Testis (tissue), 5 donors: ENCODE measurements at places on chromosomes 3 and 15.
A peak's percentile ranks its signal among the peaks of the same experiment; 100 is the strongest.

- no peak for DNase-seq
Measured at GRCh38 chr15:100055821-100056220, 286.0 kb downstream of the ADAMTS17 start.

GRCh38 chr3:112671930-112672715 is 31.2 kb upstream of the CCDC80 start:
- no peak for DNase-seq

DNA sequence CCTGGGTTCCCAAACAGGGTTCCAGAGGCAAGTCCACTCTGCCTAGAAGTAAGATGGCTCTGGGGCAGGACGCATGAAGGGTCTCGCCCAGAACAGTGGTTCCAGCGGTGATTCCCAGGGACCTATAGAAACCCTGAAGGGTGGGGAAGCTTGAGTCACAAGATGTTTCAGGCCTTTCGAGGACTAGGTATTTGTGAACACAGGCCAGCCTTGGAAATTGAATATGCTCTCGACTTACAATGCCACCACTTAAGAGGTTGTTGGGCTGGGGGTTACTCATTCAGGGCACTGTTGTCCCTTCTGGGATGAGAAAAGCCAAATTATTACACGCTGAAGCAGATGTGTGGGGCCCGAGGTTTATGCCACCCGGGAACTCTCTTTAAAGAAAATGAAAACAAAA is 152.0 kb downstream of the TJP1 start:
- peak; percentile 10 for DNase-seq

DNA sequence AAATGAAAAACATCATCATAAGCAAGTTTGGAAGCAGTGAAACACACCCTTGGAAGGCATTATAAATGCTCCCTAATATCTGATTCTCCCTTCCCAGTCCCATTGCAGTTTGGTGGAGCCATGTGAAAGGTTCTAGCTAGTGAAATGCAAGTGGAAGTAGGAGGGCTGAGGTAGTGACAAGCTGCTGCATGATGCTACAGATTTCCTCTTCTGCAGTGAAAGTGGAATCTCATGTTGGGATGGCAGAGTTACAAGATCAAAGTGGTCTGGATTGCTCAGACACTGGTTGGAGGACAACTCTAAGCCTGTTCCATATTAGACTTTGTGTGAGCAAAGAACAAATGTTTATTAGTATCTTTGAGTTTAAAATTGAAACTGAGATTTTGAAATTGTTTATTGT is 3.3 kb upstream of the PDCD6IP start:
- DNase-seq, result no peak

GRCh38 chr3:174776123-174776522 is 83.0 kb upstream of the NAALADL2 start:
- no peak for DNase-seq

GRCh38 chr3:137978328-137978727 is 31.6 kb upstream of the CLDN18 start:
- DNase-seq, result no peak

GRCh38 chr3:177633671-177634207 is 436.5 kb upstream of the TBL1XR1 start:
- no peak for DNase-seq

DNA sequence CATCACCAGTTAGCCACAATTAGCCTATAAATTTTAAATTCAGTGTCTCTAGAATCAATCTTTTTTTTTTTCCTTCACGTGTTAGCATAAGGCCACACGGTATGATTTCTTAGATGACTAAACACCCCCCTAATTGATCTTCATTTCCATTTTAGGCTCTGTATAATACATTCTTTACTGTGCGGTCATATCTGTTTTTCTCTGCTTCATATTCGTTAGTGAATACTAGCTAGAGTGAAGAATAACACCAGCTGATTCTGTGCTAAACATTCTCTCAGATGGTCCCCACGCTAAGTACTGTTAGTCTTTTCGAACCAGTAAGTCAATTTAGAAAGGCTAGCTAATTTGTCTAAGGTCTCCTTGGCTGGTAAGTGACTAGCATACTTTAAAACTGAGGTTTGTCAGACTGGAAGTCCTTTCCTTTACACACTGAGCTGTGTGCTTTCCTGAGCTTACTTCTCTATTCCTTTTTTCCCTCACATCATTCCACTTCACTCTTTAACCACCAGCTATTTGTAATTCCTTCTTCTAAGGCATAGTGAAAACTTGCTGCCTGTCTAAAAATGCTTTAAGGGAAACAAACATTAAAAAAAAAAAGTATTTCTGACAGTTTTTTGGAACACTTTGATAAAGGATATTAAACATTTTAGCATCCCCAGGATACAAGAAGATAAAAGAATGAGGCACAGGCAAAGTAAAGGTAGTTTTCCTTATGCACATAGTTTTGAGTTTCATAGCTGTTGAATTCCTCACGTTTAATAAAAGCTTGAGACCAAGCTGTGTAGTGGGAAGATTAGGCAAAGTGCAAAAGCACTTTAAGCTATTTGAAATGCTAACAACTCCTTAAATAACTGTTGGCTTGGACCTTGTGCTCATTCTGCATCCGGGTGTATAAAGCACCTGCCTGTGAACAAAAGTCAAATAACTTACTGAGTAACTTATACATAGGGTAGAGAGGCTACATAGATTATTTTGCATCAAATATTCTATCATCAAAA is 17.1 kb downstream of the ZFAND6 start:
- DNase-seq, result no peak

DNA sequence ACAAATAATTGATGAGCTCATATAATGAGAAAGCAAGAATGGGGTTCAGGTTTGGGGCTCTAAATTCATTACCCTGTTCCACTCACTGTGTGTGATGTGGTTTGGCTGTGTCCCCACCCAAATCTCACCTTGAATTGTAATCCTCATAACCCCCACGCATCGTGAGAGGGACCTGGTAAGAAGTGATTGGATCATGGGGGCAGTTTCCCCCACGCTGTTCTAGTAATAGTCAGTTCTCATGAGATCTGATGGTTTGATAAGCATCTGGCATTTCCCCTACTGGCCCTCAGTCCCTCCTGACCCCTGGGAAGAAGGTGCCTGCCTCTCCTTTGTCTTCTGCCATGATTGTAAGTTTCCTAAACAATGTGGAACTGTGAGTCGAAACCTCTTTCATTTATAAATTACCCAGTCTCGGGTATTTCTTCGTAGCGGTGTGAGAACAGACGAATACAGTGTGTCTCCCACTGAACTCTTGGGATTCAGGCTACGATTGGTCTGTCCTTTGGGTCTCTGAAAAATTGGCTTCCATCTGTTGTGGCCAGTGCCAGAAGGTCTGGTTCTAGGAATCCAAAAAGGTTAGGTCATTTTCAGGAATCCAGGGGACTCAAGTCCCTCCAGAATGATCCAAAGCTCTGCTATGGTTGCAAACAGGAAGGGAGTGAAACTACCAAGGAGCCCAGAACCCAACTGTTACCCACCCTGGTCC is 87.7 kb downstream of the XXYLT1 start:
- DNase-seq, result no peak

- DNase-seq, result no peak
Measured at GRCh38 chr3:104933972-104934371, 432.7 kb upstream of the ALCAM start.

DNA sequence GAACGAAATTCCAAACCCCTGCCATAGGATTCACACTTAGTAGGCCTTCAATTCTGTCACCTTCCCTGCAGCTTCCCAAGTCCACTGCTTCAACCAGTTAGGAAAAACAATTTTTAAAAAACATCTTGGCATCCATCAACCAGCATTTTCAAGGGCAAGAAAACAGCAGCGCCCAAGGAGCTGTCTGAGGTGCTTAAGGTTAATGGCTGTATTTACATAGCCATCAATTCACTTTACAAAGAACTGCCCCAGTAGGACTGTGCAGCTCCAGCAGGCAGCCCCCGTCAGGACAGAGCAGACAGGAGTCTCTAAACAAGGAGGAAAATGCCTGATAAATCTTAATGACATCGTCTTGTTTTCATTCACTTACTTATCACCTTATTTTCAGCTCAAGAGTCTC is 13.3 kb downstream of the TAFA4 start:
- DNase-seq, result no peak

DNA sequence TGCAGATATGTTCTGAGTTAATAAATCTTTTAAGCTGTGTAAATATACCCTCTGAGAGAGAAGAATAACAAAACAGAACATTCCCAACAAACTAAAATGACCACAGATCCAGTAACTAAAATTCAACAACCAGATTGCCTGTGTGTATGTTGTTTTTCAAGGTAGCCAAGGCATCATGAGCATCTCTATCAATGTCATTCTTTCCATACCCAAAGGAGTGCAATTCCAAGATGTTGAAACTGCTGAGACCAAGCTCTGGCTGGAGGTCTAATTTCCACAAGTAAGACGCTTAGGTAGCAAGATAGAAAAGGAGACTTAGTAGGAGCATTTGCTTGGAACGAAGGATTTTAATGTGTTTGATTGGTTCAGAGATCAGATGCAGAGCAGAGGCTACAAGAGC is 276.3 kb downstream of the RBMS3 start:
- no peak for DNase-seq

GRCh38 chr15:45185903-45186770 is 1.6 kb downstream of the SHF start:
- no peak for DNase-seq

DNA sequence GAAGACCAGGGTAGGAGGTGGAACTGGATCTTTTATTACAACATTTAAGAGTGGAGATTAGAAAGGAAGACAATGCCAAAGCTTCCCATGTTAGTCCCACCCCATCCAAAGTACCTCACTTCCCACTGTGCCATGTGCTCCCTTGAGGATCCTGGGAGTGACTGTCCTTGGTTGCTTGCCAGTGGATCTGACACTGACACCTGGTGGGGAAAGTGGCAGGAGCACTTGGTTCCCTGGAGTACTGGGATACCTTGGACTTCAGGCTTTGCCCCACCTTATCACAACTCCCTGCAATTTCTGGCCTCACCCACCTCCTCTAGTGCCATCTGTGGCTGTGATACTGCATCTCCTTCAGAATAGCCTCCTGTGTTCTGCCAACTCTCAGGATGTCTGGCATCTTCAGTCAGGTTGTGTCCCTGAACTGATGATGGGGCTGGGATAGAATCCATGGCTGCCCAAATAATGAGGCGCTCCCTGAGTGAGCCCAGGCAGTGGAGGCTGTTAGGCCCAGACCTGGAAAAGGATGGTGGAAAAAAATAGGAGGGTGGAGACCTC is 1.3 kb downstream of the ELL3 start:
- DNase-seq, result peak; percentile 59

- no peak for DNase-seq
Measured at GRCh38 chr15:72796210-72796514, 12.6 kb upstream of the ADPGK start.

DNA sequence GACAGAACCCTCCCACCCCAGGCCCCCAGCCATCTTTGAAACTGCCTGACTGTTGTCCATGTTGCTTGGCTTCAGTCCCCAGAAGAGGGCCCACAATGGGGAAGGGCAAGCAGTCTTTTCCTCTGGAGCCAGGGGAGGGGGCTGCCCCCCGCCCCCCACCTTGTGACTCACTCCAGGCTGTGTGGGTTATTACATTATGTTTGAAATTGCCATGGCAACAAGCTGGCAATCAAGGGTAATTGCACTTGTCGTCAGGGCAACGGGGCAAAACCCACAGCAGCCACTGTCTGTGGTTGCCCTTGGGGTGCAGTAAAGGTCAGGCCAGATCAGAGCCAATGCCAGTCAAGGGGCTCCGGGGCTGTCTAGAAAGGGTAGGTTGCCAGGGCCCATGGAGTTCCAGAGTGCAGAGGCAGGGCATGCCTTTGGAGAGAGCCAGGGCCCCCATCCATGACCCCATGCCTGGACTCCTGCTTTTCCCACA is 3.1 kb upstream of the CAMKV start:
- DNase-seq, result no peak

DNA sequence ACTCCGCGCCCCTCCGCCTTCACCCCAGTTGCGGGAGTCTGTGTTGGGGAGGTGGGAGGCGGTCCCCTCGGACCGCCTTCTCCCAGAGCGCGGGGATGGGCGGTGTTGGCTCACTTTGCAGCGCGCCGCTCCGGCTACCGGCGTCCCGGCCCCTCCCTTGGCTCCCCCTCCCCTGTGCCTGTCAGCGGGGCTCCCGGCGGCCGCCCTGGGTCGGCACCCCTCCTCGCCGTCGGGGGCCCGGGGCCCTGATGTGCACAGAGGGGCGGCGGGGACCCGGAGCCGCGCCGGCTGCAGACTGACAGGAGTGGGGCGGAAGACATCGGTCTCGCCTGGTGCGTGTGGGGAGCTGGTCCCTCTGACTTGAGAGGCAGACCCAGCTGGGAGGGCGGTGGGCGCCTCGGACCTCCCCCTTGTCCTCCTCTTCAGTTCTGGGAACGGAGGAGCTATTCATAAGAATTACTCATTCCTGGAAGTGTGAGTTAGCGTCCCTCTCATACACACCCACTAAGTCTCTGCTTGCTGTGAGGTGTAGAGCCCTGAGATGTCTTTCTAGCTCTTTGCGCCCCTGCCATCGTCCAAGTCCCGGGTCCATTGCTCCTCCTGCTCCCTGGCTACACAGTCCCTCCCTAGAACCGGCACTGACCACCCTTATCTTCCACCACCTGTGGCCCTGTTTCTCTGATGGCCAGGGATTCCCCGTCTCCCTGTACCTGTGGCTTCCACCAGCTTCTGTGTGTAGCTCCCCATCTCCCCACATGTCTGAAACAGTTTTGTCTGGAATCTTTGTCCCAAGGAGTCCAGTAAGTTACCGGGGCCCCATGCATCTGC is 42.3 kb upstream of the ROPN1 start:
- no peak for DNase-seq

- DNase-seq, result no peak
Measured at GRCh38 chr3:149572796-149573414, 84.9 kb downstream of the WWTR1 start.

DNA sequence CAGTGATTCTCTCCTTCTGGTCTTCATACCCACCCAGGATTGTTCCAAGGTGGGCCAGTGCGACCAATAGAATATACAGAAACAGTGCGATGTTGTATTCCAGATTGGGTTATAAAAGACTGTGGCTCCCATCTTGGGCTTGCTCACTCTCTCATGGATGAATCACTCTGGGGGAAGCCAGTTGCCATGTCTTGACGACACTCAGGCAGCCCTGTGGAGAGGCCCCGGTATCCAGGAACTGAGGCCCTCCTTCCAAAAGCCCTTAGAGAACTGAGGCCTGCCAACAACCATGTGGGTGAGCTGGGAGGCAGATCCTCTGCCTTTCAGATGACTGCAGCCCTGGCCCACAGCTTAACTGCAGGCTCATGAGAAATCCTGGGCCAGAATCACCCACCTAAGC is 57.2 kb downstream of the SH3GL3 start:
- DNase-seq, result no peak

GRCh38 chr3:15794303-15794771 is 3.4 kb downstream of the ANKRD28 start:
- DNase-seq, result no peak

- no peak for DNase-seq
Measured at GRCh38 chr3:29463304-29463703, 182.4 kb downstream of the RBMS3 start.
